Stimulated activated CD8-positive, alpha-beta memory T cell treated with anti-CD3 and anti-CD28 coated beads, Interleukin-15, amount 100 ng/mL, for 48 hours (primary cell): ENCODE measurements at places on chromosomes 3 and 15.
A peak's percentile ranks its signal among the peaks of the same experiment; 100 is the strongest.

DNA sequence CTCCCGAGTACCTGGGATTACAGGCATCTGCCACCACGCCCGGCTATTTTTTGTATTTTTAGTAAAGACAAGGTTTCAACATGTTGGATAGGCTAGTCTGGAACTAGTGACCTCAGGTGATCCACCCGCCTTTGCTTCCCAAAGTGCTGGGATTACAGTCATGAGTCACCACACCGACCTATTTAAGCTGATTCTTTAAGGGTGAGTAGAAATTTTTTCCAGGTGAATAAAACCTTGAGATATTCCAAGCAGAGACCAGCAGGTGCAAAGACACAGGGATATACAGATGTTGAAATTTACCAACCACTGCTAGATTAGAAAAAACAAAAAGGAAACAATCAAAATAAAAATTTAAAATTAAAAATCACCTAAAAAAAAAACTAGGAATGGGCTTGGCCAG, 74.4 kb upstream of the CHRNB4 start:
- no peak for DNase-seq

DNA sequence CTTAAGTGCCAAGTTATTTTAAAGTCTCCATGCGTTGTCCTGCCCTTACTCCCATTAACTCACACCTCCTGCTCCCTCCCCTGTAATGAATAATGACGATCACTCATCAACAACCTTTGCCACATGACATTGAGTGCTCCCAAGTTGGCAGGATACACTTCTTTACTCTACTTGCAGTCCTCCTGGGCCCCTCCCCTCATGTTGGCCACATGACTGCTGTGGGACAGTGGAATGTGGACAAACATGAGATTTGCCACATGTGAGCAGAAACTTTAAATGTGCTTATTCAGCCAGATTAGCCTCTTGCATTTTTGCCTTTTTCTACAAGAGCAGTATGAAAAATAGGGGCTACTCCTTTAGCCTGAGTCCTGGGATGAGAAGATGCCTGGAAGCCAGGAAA, 167.9 kb downstream of the DCLK3 start:
- DNase-seq: no peak

DNA sequence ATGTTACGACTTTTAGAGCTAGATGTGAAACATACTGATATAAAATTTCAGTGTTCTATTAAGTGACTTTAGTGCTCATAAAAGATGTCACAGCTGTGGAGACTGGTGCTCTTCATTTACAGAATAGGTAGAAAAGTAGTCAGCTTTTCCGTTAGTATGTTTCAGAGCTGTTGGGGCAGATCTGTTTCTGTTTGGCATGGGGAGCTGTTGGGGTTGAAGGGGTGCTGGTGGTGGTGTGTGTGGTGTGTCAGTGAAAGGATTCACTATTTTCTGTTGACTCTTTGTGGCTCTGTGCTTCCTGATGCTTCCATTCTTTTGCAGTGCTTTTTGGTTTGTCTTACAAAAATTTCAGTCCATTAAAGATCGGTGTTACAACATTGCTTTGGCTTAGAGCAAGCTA, 3.2 kb downstream of the UBE2E2 start:
- DNase-seq: no peak

- DNase-seq: no peak
These were observed 10.8 kb downstream of the MESD start for GRCh38 chr15:80978685-80979329.

DNA sequence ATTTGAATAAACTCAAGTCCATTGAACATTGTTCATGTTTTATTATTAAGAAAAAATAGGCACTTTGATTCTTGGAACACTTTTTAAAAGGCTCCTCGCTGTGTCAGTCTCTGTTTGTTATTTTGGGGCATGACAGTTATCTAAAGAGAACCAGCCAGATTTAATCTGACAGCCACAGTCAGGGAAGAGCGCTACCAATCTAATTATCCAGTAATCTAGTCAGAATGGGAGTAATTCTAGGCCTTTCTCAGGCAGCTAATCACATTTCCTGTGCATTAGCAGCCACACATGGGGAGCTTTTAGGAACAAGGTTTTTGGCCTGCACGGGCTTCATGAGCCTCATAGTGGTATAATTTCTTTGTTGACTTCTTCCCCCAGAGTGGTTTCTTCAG, 362.2 kb downstream of the RBMS3 start:
- no peak for DNase-seq

DNA sequence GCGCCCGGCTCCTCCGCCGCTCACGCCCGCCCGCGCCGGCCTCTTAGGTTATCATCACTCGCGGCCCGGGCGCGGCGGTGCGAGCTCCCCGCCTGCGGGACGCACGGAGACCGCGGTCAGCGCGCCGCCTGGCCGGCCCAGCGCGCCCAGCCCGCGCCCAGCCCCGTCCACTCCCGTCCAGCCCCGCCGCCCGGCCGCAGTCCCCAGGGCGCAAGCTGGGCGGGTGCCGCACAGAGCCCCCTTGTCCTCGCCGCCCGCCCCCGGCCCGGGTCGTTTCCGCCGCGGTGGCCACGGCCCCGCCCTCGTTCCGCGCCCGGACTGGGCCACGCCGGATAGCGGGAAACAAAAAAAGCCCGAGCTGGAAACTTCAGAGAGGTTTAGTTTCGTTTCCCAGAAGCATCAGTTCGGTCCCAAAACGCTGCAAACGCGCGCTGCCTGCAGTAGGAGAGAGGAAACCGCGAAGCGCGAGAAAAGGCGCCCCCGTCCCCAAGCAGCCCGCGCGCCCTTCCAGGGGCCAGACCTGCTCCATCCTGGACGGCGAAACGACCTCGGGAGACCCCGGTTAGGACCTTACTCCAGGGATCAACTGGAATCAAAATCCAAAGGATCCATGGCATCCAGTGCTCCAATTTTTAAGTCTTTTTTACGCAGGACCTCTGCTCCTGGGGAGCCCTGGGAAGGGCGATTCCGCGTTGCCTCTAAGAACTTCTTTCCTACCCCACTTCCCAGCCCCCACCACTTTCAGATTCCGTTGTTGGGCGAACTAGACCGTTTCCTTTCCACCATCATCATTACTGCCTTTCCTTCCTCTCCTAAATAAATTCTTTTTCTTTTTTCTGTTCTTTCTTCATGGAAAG, at the start of gene ATP10A:
Gene ATP10A, minus strand, starts transcription at position 217 of the 857 bp plus-strand sequence. CDS start 231 bp downstream, outside the sequence.
- peak; percentile 56 for DNase-seq
